CD4-positive, alpha-beta T cell treated with Interleukin-12 subunit alpha and Interleukin-12 subunit beta, for 1 hour (primary cell): ENCODE measurements at places on chromosomes 4 and X.

DNA sequence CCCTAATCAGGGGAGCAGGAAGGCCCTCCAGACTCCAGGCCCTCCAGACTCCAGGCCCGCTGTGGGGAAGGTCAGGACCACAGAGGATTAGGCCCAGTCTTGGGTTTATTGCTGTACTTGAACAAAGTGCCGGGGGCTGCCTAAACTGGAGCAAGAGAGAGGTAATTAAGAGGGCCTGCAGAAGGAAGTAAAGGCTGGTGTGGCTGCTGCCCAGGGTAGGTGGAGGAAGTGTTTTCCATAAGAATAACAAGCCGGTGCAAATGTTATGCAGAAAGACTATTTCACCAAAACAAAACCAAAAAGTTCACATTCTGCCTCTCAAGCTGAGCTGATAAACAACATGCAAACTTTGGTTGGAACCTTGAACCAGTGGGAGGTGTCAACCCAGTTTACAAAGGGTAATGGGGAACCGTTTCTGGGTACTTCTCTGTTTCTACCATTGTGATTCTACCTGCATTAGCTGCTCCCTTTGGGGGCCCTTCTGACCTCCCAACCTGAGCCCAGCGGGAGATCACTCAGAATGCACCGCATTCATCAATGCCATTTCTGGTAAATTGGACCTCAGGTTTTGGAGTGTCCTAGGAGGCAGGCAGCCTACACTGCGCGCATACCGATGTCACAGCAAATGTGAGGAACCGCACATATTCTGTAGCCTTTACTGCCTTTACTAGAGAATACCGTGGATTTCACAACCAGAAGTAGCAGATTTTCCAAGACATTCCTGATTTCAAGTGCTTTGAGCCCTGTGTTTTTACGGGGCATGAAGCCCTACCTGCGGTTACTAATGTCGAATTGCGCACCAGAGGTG is 59.7 kb upstream of the BCOR start:
- DNase-seq: no peak

DNA sequence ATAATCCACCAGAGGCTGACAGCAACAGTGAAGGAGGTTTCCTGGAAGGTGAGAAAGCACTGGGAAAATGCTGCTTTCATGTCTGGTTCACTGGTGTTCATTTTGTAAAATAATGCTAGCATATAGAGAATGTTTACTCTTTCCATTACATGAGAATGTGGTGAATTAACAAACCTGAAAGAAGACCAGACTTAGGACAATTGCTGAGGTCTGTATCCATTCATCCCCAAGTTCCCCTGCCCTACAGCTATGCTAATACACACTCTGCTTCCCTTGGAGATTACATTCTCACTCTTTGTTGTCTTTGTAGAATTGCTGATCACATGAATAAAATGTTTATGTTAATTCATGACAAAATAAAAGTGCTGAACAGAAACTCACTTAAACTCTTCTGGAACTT is 99.5 kb downstream of the ARHGAP6 start:
- DNase-seq: no peak

DNA sequence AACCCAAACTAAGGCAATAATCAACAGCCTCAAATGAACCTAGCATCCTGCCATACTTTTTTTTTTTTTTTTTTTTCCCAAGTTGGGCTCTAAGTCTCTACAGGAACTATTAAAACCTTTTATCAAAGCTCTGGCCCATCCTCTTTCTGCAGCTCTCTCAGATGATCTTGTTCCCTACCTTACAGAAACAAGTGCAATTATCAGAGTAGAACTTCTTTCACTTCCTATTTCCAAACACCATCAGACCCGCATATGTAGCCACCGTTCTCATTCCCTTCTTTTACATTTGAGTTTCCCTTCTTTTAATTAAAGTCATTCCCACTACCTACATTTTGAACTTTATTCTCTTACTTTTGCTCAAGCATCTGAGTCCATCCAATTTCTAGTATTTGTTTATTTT is 690.6 kb downstream of the DMD start:
- no peak for DNase-seq

DNA sequence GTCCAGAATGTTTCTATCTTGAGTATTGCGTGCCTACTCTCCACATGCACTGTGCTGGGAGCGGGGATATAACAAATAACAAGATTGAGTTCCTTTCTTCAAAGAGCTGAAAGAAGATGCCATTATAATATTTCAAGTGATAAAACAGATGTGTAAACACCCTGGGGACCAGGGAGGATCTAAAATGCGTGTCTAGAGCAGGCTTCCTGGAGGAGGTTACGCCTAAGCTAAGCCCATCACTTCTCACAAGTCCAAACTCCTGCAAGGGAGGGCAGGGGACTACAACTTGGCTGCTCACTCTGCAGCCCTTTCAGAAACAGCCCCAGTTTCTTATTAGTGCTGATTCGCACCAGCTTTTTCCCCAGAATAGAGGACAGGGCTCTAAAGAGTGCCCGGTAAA is 21.5 kb downstream of the PTCHD1 start:
- DNase-seq: no peak

DNA sequence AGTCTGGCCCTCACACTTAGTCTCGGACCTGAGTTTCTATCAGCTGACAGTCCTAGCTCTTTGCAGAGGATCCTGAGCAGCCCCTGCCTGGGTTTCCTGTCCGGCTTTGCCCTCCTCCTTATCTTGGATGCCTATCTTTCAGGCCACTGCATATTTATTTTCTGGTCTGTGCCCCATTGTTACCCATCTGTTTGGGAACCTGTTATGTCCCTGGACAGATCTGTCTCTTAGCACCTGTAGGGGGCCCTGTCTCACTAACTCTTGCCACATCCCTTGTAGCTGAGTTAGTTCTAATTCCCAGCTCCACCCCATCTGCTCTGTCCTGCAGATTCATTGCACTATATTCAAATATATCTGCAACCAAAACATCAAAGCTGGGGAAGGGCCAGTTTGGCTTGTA is 514.9 kb upstream of the LCORL start:
- no peak for DNase-seq

DNA sequence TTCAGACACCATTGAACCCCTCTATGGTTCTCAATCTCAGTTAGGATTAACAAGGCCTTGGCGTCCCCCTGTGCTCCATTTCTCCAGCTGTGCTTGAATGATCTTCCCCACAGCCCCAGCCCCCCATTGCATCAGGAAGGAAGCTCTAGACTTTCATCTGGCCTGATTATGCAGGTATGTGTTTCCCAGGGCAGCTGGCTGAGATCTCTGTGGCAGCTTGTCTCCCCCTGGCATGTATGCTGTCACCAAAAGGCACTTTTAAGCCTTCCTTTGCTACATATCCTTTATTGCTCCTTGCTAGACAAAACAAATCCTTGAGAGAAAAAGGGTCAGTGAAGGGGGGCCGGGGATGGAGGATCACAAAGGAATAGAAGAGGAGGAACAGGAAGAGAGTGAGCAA is 1056.0 kb upstream of the SLIT2 start:
- no peak for DNase-seq

DNA sequence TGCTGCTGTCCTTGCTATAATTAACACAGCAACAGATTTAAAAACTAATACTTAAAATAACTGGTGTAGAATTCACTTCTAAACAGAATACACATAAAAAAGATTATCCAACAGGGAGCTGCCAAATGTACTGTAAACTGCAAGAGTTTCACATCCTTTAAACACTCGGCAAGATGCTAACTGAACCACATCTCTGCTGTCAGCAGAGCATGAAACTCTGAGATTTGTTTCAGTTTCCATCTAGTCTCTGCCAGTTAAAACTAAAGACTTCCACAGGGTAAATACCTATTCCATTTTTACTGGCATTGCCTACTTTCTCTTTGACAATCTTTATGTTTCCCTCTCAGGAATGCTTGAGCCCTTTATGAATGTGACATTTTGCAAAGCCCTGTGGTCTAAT is 127.7 kb downstream of the SLC7A11 start:
- DNase-seq: no peak

DNA sequence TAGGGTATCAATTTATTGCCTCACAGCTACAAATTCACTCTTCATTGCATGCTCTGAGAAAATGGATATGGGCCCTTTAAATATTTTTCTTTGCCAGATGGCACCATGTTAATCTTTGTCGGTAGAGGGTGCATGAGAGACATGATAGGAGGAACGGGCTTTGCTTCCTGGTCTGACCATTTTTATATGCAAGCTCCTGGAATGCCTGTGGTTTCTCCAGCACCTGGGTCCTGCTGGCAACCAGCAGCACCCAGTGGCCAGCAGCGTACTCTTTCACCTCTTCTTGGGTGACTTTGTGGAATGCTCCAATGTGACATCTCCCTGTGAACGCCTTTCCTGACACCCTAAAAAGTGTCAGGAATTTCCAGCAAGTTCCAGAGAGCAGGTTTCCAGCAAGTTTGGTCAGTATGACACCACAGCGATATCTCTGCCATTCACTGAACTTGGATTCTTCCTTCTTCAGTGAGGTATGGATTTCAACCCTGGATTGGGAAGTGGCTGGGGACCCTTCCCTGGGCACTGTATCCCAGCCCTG is 140.3 kb upstream of the PGRMC2 start:
- no peak for DNase-seq

DNA sequence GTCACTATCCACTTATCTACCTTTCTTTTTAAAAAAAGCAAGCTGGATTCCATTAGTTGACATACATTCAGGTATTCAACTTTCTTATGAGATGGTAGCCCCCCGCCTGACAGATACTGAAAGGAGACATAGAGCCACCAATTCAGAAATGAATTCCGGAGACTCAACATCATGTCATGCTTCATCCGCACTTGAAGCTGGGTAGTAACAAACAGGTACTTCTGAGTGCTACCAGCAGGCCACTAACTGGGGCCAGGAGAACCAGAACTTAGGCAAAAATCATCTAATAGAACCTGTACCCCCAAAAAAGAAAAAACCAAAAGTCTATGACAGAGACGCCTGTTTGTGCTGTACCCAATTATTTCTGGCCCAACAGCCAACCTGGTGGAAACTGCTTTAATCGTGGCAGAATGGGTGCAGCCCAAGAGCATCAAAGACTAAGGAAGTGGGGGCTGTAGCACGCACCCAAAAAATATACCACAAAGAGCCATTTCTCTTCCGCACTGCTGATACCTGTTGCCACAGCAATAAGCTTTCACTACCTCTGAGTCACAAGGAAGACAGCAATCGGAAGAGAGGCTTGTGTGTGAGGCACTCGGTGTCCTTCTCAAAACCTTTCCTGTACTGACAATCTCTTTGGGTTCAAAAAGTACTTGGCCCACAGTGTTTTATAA is 84.8 kb downstream of the AFAP1 start:
- peak; percentile 90 for DNase-seq

GRCh38 chrX:150680974-150681373 is 12.2 kb upstream of the MTMR1 start:
- no peak for DNase-seq

DNA sequence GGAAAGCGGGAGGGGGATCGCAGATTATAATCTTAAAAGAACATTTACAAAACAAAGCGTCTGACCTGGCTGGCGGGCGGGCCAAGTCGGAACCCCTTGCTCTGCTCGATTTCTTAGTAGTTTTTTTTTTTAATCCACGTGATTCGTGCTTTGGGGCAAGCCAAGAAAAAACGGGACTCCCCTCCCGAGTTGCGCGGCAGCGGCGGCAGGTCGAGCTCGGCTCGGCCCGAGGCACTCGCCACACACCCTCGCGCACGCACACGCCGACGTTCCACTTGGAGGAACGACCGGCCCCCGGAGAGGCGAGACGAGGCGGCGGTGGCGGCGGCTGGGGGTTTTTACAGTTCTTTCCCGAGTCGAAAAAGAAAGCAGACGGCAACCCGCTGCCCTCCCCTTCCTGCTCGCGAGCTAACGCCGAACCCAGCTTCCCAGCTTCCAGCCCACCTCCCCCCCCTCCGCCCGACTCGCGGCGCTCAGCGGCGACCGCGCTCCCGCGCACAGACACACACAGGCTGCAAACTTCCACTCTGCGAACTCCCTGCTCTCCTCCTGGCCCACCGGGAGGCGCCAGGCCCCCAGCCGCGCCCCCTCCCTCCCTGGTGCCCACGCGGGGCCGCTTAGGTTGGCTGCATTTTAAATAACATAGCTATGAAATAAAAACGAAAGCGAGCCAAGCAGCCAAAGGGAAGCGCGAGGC is 1.2 kb downstream of the BCOR start:
- DNase-seq: peak; percentile 74

- no peak for DNase-seq
These were observed 103.0 kb upstream of the MBNL3 start for GRCh38 chrX:132591719-132592275.

DNA sequence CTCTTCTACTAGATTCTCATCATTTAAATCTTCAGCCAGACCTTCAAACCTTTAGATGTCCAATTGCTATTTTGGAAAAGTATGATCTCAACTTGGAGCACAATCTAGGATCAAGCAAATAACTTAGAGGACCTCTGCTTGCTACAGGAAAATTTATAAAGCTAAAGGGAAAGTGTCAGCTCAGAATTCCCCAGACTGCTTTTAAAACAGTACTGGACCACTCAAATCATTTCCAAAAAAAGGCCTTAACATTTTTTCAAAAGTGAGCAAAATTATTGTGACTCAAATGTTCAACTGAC is 169.8 kb downstream of the PARM1 start:
- DNase-seq: no peak

- DNase-seq: no peak
These were observed 18.4 kb downstream of the CT47B1 start for GRCh38 chrX:120857240-120857639.

DNA sequence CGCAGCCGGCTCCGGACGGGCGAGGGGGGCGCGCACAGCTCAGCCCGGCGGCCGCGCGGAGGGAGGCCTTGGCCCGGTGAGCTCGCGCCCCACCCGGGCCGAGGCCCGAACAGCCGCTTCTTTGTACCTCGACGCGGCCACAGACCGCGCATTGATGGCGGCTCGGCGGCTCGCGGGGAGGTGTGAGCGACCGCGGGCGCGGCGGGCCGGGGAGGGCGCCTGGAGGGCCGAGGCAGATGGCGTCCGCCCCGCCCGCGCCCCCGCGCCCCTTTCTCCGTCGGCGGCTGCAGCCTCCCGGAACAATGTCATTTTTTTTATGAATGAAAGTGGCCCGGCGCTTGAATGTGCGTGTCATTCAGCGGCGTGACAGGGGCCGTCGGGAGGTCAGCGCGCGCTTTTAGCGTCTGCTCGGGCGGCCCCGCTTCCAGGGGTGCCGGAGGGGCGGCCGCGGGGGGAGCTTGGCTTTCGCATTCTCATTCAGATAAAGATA is 1.8 kb downstream of the FGFR3 start:
- peak; percentile 6 for DNase-seq

DNA sequence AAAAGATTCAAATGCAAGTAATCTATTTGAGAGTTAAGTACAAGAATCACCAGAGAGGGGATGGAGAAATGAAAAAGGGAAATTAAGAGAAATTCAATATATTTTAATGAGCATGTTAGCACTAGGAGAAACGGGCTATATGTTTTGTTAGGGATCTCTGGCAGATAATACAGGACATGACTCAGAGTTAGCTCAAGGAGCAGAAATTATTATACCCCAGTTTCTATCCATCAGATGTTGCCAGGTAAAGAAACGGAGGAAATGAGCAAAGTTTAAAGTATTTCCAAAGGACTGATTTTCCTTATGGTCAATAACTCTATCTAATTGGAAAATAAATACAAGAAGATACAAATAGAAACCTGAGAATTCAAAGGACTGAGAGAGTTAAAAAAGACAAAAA is 867.6 kb downstream of the TRAM1L1 start:
- DNase-seq: no peak

- DNase-seq: peak; percentile 17
These were observed 82.2 kb downstream of the KLF8 start for GRCh38 chrX:56314334-56314733.
